ENCODE measurements at places on chromosomes 16 and 17.

DNA sequence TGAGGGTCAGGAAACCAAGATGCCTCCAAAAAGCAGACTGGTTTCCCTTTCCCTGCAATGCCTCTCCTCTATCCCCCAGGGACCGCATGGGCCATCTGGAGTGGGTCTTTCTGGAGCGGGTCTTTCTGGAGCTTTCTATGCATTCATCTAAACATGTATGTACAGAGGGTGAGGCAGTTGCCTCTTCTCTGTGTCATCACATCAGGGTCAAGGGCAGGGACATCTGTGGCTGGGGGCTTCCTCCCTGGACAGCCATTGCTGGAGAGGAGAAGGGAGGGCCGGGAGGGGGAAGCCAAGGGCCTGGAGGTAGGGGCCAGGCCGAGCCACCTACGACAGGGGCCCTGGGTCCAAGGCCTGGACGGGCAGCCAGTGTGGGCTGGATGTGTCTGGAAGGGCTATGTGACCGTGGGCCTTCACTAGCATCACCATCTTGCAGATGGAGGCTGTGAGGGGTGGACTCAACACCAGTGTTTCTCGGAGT, 840 bp downstream of the ADCY7 start:
- no peak for DNase-seq

- no peak for DNase-seq
Observed at GRCh38 chr17:44105483-44105882, 18.0 kb downstream of the HDAC5 start.

GRCh38 chr16:79325226-79325945, 275.2 kb downstream of the MAF start:
- DNase-seq, result no peak

DNA sequence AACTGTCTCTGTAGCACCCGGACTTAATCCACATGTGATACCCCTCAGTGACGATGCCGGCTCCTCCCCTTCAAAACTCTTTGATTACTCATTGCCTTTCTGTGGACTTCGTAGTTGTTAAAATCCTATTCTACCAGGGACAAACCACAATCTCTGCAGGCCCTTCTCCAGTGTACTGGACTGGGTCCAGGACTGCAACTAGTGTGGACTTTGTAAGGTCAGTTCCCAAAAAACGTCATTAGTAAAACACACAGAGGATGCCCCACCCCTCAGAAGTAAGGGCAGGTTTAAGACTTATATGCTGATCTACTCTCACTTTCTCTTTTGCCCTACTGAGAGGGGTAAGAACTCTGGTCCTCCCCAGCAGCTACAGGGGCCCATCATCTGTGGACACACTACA, 10.5 kb upstream of the NUDT7 start:
- no peak for DNase-seq

DNA sequence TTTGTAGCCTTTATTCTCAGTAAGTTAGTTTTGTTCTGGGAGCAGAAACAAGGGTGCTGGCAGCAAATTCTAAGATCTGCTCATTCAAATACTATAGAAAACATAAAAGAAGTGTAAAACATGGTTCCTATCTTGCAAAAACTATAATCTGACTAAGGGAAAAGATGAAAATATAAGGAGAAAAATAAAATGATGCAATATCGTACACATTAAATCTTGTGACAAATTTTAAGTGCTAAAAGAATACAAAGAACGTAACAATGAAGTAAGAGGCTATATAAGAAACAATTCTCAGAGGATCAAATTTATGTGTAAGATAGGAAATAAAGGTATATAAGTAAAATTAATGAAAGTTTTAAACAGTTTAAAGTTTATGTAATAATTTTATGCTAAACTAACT, 224.6 kb downstream of the CEP112 start:
- DNase-seq, result no peak

DNA sequence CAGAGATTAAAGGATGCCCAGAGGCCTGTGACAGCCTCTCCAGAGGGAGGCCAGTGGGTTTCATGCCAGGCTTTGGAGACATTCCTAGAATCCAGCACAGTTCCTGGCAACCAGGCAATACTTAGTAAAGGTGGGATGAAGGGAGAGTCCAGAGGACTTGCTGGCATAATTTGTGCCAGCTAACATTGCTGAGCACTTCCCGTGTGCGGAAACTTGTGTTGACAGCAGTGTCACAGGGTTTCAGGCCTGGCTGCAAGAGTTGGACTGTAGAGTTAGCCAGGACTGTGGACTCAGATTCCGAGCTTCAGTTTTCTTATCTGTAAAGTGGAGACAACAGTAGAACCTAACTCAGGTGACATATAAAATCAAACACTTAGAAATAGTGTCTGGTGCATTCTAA, 141.7 kb downstream of the SALL1 start:
- DNase-seq, result no peak

DNA sequence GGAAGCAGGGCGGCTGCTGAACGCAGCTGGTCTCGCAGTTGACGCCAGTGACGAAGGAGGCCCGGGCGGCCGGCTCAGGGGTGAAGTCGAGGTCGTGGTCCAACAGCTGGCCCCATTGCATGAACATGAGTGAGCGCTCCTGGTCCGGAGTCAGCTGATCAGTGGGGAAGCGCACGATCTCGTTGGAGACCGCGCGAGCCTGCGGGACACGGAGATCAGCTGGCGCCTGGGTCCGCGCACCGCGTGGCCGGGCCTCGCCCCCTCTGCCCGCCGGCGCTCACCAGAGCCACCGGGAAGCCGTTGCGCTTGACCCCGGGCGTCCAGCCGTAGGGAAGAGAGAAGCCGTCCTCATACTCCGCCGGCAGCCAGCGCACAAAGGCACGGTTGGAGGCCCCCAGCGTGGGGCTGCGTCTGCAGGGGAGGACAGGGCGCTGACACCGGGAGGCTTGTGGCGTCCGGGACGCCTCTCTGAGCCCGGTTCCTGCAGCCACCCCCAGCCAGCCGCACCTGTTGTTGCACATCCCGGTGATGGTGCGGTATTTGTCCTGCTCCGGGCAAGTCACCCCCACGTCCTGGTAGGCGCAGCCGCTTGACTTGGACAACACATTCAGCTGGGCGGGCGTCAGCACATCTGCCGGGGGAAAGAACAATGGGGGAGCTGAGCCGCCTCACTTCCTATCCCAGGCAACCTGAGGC, 1.6 kb downstream of the MPO start:
- DNase-seq, result peak; percentile 93

DNA sequence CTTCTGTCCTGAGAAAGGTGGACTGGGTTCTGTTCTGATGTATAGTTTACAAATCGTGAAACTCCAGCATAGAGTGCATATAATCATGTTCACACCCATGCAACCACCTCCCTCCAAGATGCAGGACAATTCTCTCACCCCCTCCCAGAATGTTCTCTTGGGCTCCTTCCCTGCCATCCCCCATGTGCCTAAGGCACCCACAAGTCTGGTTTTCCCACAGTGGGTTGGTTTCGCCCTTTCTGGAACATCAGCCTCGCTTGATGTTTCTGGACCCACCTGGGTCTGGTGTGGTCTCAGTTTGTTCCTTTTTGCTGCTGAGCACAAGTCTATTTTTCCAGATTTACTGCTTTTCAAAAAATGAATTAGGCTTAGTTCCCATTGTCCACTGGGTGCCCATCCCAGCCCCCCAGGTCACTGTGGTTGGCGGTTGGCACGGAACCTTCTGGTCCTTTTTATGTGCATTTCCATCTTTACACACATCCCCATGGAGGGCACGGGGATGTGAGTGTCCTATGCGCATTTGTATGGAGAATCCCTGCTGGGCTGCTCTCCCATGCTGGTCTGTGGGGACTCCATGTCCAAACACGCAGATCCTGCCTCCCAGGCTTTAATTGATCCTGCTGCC, 19.0 kb downstream of the MAP2K3 start:
- no peak for DNase-seq

- no peak for DNase-seq
Observed at GRCh38 chr16:86037999-86038925, 139.3 kb downstream of the IRF8 start.

DNA sequence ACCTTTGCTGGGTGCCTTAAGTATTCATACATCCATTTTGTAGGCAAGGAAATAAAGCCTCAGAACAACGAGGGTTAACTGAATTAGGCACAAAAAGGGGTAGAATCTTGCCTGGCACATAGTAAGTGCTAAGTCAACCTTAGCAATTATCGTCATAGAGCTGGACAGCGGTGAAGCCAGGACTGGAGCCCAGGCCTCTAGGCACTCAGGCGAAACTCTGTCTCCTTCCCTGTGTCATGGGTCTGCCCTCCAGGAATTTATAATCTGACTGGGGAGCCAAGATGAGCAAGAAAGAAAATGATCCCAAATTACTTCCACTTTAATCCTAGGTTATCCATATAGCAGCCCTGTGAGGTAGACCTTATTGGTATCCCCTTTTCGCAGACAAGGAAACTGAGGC, 61.4 kb downstream of the KATNIP start:
- no peak for DNase-seq

GRCh38 chr17:82844796-82845162, 5.0 kb upstream of the ZNF750 start:
- DNase-seq, result no peak

DNA sequence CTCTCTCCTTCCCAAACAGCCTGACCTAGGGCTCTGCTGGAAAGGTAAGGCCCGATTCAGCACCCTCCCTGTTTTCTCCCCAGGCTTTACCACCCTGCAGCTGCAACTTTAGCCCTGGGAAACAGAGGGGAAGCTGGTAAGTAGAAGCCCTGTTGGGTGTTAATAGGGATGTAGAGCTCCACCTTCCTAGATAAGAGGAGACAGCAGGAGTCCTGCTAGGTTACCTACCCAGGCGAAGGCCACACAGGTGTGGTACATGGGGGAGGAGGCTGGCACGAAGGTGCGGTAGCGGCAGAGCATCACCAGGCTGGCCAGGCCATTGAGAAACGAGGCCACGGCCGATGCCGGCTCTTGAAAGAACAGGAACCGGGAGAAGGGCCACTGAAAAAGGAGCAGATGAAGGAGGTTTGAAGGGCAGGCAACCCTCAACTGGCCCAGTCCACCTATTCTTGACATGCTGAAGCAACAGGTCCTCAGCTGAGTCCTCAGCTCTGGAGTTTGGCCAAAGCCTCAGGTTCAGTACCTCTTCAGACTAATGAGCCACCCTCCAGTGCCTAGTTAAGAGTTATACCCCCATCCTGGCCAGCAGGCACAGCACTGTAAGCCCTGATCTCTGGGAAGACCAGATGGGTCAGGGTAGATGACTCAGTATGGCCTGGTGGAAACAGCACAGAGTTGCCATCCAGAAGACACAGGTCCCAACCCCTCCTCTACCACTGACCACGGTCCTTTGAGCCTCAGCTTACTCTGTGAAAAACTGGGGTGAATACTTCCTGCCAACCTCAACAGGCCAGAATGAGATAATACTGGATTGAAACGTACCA, 3.3 kb downstream of the PGAP3 start:
- DNase-seq, result no peak

DNA sequence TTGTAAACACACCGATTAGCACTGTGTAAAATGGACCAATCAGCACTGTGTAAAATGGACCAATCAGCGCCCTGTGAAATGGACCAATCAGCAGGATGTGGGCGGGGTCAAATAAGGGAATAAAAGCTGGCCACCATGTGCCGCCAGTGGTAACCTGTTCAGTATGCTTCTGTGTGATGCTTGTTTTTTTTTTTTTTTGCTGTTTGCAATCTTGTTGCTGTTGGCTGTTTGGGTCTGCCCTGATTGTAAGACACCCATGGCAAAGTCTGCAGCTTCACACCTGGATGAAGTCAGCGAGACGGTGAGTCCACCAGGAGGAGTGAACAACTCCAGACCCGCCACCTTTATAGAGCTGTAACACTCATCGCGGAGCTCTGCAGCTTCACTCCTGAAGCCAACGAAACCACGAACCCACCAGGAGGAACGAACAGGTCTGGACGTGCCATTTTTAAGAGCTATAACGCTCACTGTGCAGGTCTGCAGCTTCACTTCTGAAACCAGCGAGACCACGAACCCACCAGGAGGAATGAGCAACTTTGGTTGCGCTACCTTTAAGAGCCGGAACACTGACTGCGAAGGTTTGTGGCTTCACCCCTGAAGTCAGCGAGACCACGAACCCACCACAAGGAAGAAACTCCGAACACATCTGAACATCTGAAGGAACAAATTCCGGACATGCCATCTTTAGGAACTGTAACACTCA, 85.0 kb upstream of the MED9 start:
- no peak for DNase-seq

GRCh38 chr17:33939959-33940358, 315.1 kb upstream of the CCL2 start:
- no peak for DNase-seq

DNA sequence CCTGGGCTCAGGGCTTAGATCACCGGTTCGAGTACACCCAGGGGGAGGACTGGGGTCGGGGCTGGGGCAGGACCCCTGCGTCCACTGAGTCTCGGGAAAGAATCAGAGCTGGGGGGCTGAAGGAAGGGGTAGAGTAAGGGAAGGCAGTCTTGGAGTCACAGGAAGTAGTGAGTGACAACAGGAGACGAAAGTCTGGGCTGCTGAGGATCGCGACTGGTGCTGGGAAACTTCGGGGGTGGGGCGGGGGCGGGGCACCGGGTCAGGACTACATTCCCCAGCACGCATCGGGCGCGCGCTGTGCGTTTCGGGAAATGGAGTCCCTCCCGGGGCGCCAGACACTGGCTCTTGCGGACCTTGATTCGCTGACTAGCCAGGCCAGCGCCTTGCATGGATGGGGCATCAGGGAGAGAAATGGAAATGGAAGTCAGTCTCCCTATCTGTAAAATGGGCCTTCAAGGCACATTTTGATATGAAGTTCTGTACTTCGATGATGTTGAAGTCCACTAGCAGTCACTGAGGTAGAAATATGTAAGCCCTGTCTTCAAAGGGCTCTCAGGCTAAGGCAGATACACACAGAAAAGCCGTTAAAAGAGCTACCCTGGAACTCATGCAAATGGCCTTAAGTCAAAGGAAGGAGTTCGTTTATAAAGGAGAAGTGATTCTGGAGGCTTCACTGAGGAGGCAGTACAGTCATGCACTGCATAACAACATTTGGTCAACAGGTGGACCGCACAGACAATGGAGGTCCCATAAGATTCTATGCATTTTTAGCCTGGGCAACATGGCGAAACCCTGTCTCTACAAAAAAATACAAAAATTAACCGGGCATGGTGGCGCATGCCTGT, 697 bp downstream of the CTF1 start:
- peak; percentile 97 for DNase-seq

All from muscle of leg (tissue), 16 donors.